Foreskin keratinocyte (primary cell): ENCODE measurements at places on chromosomes 16 and 17.
A peak's percentile ranks its signal among the peaks of the same experiment; 100 is the strongest.

- DNase-seq, result no peak
Observed at GRCh38 chr16:52748741-52749140, 201.8 kb upstream of the TOX3 start.

- DNase-seq, result no peak
Observed at GRCh38 chr16:88467541-88467944, 14.5 kb downstream of the ZFPM1 start.

GRCh38 chr17:61809816-61810392 is 53.4 kb downstream of the BRIP1 start:
- DNase-seq, result peak; percentile 44

DNA sequence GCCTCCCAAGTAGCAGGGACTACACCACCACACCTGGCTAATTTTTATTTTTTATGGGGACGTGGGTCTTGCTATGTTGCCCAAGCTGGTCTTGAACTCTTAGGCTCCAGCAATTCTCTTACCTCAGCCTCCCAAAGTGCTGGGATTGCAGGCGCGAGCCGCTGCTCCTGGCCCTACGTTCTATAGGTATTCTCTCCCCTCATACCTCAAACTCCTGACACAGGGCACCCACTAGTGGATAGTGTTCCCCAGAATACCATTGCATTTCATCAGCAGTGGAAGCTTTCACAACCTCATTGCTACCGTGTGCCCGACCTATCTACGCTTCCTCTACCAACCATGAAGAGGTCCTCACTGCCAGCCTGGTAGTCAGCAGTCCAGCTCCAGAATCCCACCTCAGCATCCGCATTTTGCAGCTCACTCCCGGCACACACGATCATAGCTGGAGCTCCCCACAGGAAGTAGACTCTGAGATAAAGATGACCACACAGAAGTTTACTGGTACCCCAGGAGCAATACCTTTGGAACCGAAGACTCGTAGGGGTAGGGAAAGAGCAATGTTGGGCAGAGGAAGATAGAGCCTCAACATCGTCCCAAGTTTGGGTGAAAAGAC is 9.3 kb downstream of the CTRB2 start:
- no peak for DNase-seq

DNA sequence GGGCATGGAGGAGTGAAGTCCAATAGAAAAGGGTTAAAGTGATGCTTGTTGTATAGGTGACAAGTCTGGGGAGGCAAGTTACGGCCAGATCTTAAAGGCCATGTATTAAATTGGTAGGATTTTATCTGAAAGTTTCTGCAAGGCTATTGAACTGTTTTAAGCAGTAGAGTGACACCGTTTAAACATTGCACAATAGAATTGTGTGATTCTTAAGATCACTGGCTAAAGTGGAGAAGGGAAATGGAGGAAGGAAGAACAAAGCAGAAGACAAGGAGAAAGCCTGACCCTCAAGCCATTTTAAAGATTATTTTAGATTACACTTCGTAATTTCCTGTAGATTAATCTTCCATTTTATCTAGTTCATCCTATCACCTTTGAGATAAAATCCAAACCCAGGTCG is 5.6 kb upstream of the MPHOSPH6 start:
- DNase-seq, result no peak

GRCh38 chr17:33970279-33970678 is 284.8 kb upstream of the CCL2 start:
- no peak for DNase-seq

DNA sequence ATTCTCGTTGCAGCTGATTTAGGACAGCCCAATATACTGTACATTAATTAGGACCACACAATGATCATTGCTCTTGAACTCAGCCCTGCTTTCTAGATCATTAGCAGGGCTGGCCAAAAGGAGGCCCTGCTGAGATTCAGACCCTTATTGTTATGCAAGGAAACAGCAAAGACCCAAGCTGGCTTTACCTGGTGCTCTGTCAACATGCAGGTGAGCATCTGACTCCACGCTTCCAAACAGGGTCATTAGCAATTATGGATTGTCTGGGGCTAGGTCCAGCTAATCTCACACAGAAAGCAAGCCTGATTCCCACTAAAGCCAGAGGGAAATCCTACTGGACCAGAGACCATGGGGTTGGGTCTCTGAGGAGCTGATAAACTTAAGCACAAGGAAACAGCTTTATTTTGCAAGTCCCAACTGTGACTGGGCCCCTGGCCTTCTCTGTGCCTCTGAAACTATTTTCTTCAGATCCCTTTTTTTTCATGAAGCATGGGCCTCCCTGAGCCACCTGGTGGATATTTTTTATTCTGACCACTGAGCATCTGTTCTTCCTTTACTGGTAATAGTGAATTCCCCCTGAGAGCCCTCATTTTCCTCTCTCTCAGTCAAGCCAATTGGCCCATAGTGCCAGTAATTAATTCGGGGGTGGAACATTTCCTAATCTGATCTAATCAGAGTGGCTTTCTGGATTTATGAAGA is 236.1 kb downstream of the GRIN2A start:
- no peak for DNase-seq

DNA sequence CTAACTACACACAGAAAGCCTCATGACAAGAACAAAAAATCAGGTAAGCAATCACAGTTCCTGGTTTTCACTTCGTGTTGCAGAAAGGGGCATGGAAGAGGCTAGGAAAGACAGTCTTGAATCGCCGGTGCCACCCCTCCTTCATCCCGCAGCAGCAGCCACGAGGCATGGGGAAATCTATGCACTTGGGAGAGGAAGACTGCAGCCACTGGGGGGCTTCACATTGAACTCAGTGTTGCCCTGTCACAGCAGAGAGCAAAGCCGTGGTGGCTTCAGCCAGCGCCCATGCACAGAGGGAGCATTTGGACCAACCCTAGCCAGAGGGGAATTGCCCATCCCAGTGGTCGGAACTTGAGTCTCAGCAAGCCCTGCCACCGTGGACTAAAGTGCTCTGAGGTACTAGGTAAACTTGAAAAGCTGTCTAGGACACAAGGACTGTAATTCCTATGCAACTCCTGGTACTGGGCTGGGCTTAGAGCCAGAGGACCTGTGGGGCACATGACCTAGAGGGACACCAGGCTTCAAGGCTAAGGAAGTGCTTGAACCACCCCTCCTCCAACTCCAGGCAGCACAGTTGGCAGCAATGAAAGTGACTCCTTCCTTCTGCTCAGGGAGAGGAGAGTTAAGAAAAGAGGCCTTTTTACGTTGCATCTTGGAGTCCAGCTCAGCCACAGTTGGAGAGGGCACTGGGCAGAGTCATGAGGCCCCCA is 35.2 kb upstream of the ATP2C2 start:
- no peak for DNase-seq

DNA sequence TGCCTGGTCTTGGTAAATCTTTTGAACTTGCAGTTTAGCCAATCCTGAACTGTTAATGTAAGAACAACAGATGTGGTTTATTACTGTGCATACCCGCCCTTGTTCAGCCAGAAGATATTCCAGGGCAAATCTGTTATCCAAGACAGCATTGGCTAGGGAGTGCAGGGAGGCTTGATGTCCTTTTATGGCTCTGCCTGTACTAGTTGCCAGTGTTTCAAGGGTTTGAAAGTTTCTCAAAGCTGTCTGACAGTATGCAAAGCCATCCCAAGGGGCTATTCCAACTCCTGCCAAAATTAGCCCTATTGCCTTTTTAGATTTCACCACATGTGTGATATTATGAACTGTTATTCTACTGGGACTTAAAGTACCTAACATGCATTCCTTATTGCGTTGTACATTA is 30.1 kb downstream of the LCMT1 start:
- DNase-seq, result no peak

DNA sequence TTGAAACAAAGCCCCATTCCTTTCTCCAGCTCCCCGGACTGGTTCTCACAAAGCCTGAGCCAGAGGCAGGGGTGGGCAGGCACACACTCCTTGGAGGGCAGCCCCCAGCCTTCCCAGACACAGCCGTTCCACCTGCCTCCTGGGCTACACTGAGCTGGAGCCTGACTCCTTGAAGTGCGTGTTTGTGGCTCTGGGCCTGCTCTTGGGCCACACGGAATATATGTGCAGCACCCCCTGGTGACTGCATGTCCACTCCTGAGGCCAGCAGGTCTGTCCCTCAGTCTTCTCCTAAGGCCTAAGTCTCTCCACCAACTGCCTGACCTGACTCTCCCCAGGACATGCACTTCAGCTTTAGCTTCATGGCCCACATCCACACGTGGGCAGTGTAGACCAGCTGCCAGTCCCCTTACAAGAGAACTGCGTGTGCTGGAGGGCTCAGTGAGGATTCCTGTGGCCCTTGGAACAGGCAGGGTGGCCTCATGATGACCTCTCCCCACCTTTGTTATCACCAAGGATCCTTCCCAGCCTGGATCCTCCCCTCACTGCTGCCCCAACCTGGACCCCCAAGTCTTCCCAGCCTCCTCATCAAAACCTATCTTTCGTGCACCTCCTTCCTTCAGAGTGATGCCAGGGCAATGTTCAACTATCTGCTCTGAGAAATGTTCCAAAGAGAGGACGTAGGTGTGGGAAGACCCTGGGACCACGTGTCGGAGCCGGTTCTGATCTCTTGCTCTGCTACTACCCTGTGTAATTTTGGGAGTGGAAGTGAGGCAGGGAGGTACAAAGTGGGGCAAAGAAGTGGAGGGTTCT is 12.4 kb upstream of the SLC6A2 start:
- DNase-seq, result no peak

- DNase-seq, result peak; percentile 80
Observed at GRCh38 chr17:64081802-64082799, 47.8 kb downstream of the ERN1 start.

DNA sequence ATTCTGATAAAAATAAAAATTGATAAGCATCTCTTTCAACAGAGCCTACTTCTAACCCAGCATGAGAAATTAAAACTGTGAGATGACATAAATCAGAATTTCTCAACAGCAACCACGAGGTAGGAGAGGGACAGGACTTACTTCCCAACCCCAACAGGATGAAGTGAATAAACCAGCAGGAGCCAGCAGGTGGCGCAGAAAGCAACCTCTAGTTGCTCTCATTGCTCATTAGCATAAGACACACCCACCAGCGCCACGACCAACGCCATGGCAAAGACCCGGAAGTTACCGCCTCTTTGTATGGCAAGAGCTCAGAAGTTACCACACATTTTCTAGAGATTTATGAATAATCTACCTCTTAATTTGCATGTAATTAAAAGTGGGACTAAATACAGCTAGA is 189.4 kb upstream of the CDH8 start:
- peak; percentile 69 for DNase-seq

- DNase-seq, result no peak
Observed at GRCh38 chr17:50033316-50033715, 22.6 kb upstream of the ITGA3 start.

GRCh38 chr16:17177242-17177958 is 293.4 kb downstream of the XYLT1 start:
- peak; percentile 88 for DNase-seq

GRCh38 chr17:81142301-81143199 is 22.8 kb upstream of the PVALEF start:
- DNase-seq, result peak; percentile 32

DNA sequence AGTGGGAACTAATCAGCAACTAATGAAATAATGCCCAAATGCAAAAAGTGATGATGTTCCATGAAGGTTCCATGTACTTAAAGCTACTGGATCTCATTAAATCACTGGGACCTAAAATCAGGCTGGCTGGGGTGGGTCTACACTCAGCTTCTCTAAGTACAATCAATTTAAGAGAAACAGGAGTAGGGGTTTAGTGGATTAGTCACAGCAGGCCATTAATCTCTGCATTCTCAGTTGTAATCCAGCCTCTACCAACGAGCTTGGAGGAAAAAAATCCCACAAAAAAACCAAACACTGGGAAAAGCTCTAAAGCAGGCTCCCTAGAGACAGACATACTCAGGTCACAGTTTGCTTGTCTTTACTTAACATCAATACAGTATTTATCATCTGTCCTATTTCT is 15.0 kb downstream of the CA10 start:
- DNase-seq, result no peak

DNA sequence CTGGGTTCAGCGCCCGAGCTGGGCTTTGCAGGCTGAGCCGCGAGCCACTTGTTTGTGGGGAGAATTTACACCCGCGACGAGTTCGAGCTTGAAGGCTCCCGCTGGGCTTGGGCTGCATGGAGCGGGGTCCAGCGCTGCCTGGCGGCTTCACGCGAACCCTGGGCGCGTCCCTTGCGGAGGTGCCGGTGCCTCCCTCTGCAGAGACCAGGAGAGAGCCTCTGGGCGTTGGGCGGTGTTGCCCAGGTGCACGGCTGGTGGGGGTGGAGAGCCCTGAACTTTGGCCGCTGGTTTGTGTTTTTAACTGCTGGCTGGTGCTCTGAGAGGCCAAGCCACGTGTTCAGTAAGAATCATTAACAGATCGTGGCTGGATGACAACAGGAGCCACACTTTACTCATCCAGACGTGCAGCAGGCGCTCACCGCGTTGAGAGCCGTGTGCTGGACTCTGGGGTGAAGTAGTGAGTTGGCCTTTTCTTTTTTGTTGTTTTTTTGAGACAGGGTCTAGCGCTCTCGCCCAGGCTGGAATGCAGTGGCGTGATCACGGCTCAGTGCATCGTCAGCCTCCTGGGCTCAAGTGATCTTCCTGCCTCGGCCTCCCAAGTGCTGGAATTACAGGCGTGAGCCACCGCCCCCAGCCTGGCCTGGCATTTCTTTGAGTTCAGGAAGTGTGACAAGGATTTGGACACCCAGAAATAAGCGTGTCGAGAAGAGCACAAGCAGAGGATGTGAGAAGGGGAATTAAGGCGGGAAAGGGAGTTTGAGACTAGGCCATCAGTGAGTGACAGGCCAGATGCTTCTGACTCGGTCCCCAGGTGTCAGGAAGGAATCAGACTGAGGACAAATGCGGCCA is 827 bp downstream of the CDK10 start:
- peak; percentile 24 for DNase-seq

DNA sequence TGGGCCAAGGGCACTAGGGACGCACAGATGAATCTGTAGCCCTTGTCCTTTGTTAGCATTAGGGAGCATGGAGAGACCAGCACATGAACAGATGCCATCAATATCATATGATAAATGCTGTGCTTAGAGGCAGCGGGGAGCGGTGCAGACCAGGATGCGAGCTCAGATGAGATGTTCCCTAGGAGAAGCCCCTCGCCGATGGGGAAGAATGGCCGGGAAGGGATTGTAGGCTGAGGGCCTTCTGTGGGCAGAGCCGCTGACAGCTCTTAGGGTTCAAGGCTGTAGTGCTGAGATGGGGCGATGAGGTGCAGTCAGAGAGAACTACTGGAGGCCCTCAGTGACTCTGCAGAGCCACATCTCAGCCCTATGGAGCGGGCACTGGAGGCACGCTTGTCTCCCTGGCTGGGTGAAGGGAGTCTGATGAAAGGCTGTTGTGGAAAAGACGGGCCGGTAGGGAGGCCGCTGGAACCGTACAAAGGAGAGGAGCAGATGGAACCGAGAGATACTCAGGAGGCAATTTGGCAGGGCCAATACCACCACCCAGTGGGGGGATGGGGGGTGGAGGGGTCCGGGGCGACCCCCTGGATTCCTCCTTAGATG is 66.3 kb upstream of the ENDOV start:
- no peak for DNase-seq
